ENCODE measurements at places on chromosomes 4 and X.

DNA sequence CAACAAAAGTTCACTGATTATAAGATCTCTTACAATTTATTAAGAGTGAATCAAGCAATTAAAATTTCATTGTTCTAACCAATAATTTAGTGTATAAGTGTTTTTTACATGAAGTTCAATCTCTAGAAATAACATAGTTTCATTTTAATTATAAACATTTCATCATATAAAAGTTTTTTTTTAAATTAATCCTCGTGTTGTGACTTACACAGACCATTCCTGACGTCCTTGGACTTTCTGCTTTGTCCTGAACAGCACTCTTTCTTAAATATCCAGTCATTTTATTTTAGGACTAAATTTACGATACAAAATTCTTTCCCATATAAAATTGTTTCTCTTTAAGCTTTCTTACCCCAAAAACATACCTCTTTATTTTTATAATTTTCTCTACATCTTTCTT is 841.7 kb upstream of the POU3F4 start:
- DNase-seq: no peak

DNA sequence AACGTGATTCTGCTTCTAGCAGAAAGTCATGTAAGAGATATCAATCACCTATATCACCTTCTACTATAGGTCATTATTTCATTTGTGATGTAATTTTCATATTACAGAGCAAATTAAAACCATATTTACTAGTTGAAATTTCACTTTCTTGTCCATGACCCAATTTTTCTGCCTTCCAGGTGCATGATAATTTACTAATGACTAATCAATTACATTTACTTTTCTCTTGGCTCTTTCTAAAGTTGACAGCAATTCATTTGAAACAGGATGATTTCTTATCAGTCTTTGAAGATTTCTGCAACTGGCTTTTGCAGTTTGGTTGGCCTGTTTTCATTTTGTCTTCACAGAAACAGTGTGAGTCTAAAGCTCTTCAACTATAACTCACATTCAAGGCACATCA is 81.4 kb downstream of the ZAR1 start:
- no peak for DNase-seq

DNA sequence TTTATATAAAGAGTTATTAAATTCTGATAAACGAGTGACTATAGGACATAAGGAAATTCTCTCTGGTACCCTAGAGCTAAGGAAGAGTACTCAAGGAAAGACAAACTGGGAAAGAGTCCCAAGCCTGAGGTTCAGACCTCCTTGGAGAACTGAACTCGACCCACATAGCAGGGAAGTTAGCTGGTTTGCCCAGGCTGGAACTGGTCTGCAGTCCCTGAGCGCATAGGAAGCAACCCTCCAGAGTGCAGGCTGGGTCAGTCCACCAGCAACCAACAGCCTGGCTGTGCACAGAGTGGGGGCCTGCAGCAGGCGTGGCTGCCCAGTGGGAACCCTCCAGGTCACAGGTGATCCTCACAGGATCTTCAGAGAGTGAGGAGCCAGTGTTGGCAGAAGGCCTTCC is 114.1 kb downstream of the SOWAHB start:
- no peak for DNase-seq

DNA sequence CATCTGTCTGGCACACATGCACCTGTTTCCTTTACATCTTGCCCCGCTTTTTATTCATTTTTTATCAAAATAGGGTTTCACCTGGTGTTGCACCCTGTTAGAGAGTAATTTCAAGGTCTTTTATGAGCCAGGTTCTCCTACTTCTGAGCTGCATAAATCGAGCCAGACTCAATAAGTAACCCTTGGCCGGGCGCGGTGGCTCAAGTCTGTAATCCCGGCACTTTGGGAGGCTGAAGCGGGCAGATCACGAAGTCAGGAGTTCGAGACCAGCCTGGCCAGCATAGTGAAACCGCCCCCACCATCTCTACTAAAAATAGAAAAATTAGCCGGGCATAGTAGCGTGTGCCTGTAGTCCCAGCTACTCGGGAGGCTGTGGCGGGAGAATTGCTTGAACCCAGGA is 1.0 kb upstream of the PPP2R3B start:
- no peak for DNase-seq

DNA sequence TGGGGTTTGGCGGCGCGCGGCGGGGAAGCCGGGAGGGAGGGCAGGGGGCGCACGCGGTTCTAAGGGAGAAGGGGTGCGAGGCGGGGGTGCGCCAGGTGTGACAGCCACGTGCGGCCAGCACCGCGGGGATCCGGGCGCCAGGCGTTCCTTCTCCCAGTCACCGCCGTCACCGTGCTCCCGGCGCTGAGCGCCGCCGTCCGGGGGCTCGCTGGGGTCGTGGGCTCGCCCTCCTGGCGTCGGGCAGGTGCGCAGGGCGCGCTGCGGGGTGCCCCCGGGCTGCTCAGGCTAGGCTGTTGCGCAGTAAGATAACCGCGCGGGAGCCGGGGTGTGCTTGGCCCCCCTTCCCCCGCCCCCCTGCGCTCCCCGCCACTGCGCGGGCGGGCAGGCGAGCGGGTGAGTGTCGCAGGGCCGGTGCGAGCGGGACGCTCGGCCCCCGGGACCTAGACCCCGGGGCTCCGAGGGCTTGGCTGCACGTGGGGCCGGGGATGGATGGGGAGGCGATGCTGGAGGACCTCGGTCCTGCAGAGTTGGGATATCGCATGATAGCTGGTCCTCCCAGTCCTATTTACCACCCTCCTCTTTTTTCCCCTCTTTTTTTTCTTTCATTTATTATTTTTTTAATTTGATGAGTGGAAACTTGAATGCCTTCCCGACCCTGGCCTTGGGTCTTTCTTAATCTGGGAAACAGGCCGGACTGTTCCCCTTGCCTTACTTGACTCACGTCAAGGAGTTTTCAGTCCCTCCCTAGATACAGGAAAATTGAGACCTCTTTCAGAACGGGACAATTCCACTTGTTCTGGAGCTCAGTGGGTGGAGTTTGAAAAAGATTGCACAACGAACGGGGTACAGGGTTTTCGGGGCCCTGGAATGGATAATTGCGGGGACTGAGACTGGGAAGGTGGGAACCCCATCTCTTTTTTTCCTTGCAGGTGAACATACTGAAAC is 797 bp downstream of the TXLNG start:
- peak; percentile 18 for DNase-seq

DNA sequence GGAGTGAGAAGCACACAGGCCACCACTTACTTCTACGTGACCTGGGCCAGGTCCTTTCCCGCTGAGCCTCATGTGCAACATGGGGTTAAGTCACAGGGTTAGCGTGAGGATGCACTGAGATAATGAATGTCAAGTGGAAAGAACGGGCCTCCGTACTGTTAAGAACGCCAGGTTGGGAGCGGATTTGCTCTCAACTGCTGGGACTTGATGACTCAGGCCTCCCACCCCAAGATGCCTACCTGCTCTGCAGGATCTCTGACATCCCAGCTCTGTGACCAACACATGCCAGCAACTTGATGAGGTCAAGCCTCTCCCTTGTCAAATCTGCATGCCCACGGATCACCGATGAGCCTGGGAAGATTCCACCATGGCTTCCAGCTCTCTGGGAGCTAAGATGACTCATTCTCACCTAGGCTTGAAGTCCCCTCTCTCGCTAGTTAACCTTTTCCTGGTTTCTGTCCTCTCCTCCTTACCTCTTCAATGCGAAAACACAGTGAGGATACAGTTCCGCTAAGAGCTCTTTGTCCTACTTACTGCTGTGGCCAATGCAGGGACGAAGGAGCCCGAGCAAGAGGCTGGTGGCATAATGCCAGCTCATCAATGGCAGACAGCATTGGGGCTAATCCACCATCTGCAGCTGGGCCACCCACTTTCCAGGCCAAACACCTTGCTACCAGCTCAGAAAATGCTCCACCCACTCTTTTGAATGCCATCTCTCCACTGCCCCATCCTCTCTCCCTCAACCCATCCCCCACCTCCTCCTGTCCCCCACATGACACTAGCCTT is 67.6 kb downstream of the PJA1 start:
- no peak for DNase-seq

- DNase-seq: peak; percentile 71
Measured at GRCh38 chrX:10156199-10157031, at the start of gene CLCN4. CLCN4 (plus strand) TSS chrX:10156975; CDS start chrX:10185033, 28,058 bp downstream.
